Activated naive CD4-positive, alpha-beta T cell treated with Interleukin-2 at 50 U/mL for 16 hours (primary cell): ENCODE measurements at places on chromosomes 4 and X.

DNA sequence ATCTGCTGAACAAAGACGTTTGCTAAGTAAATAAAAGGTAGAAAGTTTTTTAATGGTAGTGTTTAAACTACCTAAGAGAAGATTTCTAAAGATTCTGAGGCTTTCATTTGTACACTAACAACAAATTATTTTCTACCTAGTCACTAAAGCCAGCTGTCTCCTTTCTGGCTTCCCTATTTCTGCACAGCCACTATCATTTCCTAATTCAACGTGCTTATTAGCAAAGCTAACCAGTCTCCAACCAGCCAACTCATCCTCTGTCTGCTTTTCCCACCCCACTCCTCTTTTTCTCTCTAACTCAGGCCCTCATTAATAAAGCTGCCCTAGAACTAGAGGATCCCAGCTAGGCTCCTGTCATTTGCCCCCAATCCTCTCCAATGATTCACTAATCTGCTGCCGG is 118.2 kb downstream of the ZNF827 start:
- DNase-seq: no peak

DNA sequence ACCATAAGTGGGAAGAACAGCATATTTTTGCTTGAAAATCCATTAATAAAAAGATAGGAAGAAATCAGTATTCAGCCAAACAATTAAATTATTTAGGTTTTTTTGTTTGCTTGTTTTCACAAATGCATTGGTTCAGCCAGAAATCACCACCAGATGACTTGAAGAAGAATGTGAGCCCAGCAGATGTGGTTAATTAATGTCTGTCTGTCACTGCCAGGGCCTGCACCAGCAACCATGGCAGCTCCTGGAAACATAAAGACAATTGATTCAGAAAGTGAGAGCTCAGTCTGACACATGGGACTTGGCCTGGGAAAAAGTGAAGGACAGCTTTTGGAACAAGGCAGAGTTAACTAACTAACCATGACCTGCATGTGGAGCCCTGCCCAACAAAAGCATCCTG is 74.0 kb downstream of the MAOB start:
- no peak for DNase-seq

DNA sequence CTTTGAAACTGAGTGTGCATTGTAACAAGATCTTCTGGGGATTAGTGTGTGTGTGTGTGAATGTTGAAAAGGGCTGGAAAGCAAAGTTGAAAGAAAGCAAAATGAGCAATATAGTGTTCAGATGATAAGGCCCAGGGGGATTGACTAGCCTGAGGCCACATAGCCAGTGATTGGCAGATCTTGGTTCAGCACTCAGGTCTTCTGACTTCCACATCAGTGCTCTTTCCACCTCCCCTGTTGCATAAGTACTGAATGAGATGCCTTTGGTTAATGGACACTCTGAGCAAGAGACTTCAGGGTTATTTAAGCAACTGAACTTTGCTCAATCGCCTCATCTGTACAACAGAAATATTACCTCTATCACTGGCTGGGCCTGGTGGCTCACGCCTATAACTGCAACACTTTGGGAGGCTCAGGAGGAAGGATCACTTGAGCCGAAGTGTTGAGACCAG is 120.4 kb downstream of the TMEM164 start:
- DNase-seq: no peak

DNA sequence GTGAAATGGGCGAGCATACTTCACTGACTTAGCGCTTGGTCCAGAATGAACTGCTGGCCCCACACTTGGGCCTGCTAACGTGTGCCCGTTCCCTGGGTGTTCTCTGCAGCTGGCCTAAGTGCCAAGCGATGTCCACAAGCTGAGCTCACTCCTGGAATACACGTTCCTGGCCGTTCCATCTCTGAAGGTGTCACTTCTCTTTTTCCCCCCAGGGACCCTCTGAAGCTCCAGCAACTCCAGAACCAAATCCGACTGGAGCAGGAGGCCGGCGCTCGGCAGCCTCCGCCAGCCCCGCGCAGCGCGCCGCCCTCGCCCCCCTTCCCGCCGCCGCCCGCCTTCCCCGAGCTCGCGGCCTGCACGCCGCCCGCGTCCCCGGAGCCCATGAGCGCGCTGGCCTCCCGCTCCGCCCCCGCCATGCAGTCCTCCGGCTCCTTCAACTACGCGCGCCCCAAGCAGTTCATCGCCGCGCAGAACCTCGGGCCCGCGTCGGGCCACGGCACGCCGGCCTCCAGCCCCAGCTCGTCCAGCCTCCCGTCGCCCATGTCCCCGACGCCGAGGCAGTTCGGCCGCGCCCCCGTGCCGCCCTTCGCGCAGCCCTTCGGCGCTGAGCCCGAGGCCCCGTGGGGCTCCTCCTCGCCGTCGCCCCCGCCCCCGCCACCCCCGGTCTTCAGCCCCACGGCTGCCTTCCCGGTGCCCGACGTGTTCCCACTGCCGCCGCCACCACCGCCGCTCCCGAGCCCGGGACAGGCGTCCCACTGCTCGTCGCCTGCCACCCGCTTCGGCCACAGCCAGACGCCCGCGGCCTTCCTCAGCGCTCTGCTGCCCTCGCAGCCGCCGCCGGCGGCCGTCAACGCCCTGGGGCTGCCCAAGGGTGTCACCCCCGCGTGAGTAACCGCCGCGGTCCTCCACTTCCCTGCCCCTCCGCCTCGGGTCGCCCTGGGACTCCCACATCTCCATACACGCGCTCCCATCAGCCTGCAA is 132.3 kb downstream of the CBR4 start:
- peak; percentile 4 for DNase-seq

DNA sequence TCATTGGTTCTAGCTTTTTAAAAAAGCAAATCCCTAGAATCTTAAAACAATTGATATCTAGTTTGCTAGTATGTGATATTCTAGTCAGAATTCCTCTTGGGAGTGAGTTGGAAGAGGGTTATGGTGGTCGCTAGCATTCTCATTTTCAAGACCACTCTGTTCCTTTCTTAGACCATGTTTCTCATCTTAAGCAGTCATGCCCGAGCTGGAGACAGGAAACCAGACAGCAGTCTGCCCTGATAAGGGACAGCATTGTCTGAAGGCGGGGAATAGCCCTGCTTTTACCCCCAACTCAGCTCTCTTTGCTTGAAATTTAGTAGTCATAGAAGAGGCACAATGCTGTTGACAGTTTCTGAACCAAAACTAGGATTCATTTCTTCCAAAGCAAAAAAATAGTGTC is 5.2 kb downstream of the KLF3 start:
- DNase-seq: no peak

DNA sequence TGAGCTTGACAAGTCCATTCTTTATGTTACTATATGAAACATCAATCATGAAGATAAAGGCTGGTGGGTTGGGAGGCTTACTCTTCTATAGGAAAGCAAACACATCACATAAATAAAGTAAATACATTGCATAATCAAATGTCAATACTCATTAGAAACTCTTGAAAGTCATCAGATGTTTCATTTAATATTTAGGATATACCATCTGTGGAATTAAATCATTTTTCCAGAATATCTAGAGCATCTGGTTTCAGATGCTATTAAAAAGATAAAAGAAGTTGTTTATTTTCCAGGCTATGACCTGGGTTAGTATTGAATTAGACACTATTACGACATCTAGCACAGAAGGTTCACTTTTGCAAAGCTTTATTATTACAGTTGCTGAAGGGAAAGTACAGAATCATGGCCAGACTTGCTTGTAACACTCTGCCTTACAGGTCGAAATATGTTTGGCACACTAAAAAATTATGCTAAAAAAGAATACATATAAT is 72.6 kb downstream of the METTL14 start:
- no peak for DNase-seq

- no peak for DNase-seq
Observed at GRCh38 chr4:95061220-95061619, 303.5 kb downstream of the BMPR1B start.

GRCh38 chr4:2320152-2320551 is 58.2 kb upstream of the MXD4 start:
- DNase-seq: no peak

GRCh38 chr4:36399762-36400353 is 118.4 kb downstream of the DTHD1 start:
- DNase-seq: peak; percentile 48

DNA sequence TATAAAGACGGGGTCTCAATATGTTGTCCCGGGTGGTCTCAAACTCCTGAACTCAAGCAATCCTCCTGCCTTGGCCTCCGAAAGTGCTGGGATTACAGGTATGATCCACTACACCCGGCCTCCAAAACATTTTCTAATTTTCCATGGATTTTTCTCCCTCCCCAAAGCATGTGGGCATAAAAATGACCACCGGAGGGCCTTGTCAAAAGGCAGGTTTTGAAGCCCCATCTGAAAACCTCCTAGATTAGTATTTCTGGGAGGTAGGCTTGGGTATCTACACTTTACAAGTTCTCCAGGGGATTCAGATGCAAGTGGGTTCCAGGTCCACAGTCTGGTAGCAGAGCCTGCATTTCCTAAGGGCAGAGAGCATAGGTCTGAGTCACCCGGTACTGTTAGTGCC is 1.4 kb upstream of the GPR173 start:
- DNase-seq: no peak

DNA sequence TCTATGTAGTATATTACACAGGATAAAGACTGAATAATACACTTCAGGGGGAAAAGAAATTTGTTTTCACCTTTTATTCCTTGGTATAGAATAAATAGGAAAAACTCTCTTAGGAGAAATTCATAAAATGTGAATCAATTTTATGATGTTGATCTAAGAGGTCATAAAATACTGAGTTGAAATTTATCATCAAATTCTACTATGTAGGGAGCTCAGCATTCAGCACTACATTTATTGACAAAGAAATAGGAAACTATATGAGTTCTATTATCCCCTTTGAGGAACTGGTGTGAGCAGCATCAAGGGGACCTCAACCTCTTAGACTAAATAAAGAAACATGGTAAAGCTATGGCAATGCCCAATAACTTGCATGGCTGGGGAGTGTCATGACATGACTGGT is 348.2 kb upstream of the SMIM31 start:
- no peak for DNase-seq

GRCh38 chrX:117803463-117803862 is 313.1 kb downstream of the KLHL13 start:
- DNase-seq: no peak

DNA sequence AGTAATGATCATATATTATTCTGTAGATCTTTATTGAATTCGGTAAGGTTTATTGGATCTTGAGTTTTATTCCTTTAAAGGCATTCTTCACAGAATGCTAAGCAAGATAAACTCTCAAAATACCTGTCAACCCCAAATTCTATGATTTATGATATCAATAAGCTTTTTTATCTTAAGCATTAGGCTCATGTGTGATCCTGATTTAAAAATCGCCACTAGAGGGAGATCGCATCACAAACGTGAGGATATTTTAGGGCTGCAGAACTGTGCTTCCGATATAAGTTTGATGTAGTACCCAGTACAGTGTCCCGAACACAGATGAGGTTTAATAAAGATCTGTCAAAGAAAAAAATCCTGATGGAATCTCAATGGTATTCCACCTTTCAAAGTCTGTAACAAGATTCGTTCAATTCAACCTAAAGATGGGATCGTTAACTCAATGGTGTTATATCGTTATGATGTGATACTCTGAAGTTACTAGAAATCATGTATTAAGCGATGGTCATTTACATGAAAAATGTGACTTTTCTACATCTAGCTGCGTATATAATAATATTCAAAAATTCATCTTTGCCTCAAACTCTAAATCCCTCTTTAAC is 169.0 kb downstream of the CORIN start:
- DNase-seq: no peak

DNA sequence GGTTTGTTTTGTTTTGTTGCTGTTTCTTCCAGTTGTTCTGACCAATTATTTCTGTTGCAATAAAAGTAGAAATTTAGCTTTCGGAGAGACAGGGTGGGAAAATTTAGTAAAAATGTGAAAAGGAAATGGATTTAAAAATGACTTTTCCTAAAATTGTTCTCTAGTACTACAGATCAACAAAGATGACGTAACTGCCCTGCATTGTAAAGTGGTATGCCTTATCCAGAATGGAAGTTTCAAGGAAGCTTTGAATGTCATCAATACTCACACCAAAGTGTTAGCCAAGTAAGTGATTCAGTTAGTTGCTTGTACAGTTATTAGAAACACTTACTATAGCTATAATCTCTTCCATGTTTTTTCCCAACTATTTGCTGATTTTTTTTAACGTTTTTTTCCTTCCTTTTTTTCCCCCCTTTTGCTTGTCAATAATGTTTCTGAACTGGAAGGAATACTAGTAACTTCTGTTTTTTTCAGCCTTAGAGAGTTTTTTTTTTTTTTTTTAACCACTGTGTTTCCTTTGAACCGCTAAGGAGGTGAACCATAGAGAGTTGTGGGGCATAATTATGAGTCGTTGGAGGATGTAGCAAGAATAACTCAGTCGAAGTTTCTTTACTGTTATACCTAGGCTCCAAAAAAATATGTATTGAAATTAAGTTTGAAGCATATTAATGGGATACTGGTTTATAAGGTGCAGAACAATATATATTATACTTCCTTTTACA is 2.2 kb downstream of the SRP72 start:
- DNase-seq: no peak

DNA sequence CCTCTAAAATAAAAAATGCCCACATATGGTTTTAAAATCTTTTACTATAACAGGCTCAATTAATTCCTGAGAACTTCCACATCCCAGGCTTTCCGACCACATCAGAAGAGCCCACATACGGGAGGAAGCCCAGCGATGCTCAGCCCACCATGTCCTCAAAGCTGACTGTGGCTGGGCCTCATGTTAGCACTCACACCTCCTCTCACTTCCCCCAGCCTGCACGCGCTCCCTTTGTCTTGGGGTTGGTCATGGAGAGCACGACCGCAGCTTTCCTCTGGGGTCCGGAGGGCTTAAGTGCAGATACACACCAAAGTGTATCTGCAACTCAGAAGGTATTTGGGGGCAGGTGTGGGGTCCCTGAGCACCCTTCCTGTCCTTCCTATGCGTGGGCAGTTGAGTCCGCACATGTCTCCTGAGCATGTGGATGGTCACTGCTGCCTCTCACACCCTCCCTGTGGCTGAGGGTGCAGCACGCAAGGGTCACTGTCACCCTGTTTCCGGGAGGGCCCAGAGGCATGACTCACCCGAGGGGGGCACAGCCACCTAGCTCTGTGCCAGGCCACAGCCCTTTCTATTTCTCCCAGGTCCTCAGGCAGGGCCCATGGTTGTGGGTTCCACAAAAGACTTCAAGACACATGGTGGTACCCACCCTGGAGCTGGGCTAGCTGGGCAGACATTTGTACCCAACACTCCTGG is 21.2 kb downstream of the WDR1 start:
- DNase-seq: no peak

GRCh38 chr4:126800575-126801141 is 832.1 kb upstream of the INTU start:
- no peak for DNase-seq

- no peak for DNase-seq
Observed at GRCh38 chrX:131975851-131976250, 47.3 kb upstream of the STK26 start.

DNA sequence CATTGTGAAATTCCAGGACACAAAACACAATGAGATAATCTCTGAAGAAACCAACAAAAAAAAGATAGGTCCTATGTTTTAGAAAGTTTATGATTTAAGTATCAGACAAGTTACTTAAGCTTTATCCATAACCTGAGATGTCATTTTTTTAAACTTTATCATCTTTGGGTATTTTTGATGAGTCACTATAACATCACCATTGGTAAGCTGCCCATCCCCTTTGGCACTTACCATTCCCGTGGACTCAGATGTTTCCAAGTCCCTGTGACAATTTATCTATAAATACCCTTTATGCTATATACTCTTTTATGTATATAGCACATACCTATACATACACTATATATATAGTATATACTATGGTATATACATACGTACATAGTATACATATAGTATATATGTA is 198.9 kb upstream of the GEMIN8 start:
- DNase-seq: no peak
